ENCODE measurements at places on chromosomes 12 and 14.
A peak's percentile ranks its signal among the peaks of the same experiment; 100 is the strongest.

GRCh38 chr12:94488463-94488862 is 28.8 kb upstream of the CEP83 start:
- DNase-seq, result no peak

DNA sequence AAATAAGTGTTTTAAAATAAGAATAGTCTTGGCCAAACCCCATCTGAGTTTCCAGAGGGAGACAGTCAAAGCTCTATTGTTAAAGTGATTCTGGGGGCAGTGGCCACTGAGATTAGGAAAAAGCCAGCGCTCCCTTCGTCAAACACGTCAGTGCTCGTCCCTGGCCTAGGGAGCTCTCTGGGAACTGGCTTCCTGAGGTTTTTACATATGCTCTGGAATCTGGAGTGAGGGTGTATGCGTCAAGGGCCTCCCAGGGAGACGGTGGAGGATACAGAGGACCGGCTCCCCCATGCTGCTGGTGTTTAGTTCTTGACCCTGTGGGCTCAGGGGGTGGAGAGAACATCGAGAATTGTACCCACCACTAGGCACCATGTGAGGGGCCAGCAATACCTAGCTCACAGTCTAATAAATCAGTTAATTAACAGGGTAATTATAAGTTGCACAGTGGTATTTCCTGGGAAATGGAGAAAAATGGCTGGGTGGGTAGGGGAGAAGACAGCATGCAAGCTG is 87.0 kb downstream of the SLC25A47 start:
- no peak for DNase-seq

- DNase-seq, result no peak
Measured at GRCh38 chr12:128467882-128468281, 200.9 kb downstream of the TMEM132C start.

DNA sequence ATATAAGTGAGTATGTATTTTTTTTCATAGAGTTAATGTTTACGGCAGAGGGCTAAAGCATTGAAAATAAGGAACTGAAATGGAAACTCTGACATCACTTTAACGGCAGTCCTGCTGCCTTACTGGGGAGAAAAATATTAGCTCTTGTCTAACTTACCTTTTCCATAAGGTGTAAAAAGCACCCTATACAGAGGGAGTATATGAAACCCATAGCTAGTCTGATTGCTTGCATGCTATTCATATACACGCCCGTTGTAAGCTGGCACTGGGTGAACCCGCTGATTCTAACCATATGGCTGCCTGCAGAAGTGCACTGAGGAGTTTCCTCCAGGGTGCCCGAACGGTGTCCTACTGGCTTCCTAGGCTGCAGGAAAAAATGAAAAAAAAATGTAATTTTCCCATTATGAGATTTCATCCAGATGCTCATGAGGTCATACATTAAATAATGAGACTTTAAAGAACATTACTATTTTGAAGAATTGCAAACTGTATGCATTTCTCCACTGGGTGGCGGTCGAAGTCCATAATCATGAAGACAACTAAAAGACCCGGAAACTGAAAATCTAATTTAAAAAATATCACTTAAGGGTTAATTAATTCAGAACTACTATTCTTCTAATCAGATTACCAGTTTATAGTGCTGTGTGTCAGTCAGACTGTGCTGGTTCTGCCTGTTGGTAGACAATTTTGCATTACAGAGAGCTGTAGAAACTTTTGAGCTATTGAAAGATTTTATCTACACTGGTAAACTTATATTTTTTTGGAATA is 144.7 kb downstream of the ALX1 start:
- no peak for DNase-seq

- no peak for DNase-seq
Measured at GRCh38 chr12:117162633-117163032, 27.6 kb downstream of the FBXO21 start.

DNA sequence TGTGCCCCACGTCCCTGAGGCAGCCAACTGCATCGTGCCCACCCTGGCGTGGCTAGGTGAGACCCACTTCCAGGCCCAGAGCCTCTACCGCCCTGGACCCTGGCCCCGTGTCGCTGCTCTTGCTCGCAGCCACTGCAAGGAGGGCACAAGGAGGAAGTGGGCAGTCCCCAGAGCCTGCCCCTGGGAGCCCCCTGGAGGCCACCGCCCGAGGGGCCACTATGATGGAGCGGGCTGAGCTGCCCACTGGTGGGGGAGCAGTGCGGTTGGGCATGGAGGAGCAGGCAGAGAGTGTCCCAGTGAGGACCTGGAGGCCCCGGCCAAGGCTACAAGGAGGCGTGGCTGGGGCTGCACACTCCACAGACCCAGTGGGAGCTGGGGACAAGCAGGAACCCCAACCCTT is 323.6 kb downstream of the PCNX1 start:
- no peak for DNase-seq

- DNase-seq, result no peak
Measured at GRCh38 chr12:30457621-30458289, 237.9 kb downstream of the IPO8 start.

DNA sequence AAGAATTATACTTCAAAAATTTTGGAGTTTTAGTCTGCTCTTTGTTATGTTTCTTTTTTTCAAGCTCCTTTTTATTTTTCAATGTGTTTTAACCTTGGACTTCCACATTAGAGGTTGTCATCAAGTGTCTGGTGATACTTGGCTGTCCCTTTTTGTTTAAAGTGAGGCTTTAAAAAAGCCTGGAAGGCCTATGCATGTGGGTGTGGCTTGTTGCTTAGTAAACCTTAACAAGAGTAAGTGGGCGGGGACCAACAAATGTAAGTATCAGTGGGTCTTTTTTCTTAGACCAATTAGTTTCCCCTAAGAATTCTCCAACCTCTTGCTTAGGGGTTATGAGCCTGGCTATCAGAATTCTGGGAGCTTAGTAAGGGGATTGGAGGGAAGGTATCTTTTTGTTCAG is 26.4 kb downstream of the HCFC2 start:
- DNase-seq, result no peak

GRCh38 chr14:49930720-49931119 is 37.8 kb downstream of the ARF6 start:
- DNase-seq, result no peak

- DNase-seq, result no peak
Measured at GRCh38 chr12:126507231-126507630, 1442.0 kb downstream of the AACS start.

DNA sequence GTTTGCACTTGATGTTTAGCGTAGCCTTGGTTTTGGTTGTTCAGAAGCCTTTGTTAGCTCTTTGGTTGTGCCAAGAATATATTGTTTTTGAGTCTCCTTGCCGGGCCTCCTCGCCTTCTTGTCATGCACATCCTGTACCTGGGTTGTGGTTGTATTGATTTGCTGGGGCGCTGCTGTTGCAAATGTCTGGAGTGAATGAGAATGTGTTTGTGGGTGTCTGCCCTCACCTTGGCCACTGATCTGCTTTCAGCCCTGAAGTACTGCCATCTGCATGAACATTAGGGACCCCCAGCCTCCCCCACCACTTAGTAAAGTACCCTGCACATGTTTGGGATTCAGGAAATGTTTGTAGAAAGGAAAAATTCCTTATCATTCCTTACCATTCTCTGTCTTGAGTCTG is 16.5 kb downstream of the PRKCH start:
- DNase-seq, result no peak

DNA sequence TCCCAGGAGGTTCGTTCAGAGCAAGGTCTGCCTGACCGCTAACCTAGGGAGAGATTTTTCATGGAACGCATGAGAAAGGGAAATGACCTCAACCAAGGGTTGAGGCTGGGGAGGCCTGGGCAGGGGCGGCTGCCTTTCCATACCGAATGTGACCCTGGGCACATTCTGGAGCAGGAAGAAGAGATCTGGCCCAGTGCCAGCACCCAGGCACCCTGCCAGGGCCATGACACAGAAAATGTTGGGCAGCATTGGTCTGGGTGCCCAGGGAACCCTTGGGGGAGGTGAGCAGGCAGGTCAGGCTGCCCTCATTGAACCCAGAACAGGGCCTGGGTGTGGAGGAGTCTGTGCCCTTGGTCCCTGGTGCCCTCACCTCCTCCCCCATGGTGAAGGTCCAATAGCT is 106.8 kb downstream of the CALM1 start:
- DNase-seq, result peak; percentile 25

DNA sequence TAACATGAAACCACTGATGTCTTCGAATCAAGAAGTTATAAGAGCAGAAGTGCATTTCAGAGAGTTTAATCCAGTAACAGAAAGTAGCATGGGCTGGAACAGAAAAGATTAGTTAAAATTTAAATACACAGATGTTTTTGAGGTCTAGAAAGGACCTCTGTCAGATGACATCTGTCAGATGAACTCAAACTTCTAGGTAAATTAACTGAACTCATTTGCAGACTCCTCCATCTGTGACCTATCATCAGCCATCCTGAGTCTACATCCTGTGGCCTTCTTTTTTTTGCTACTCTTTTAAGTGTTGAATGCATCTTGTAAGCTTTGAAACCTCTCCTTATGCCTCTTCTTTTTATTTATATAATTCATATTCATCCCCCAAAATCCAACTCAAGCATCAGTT is 53.3 kb downstream of the C2CD5 start:
- DNase-seq, result no peak

DNA sequence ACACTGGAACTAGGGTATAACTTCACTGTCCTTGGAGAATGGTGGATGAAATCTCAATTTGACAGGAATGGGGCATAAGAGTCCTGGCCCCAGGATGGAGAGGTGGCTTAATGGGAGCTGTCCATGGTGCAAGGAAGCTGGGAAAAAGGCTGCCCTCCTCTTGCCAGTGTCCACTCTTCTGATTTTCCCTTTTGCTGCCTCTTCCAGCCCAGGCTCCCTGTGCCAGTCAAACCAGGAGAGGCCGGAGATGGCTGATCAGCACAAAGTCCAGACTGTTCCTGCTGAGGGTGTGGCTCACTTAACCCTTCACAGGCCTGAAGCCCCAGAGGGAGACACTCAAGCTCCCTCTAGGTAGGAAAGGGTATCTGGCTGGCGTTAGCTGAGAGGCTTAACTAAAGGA is at the start of gene MYO1A:
Gene MYO1A (minus strand): TSS at position 240 of the 400 bp plus-strand sequence. CDS start 1,806 bp downstream, outside the sequence.
- no peak for DNase-seq

All from NCI-H2029 (cell line).